Activated CD4-positive, alpha-beta T cell treated with anti-CD3 and anti-CD28 coated beads, Interleukin-2, Interleukin-6, amounts not matched to agents 100 ng/mL and 50 ng/mL, durations not matched to agents 16 hours and 8 hours (primary cell): ENCODE measurements at places on chromosomes 11 and 22.
A peak's percentile ranks its signal among the peaks of the same experiment; 100 is the strongest.

DNA sequence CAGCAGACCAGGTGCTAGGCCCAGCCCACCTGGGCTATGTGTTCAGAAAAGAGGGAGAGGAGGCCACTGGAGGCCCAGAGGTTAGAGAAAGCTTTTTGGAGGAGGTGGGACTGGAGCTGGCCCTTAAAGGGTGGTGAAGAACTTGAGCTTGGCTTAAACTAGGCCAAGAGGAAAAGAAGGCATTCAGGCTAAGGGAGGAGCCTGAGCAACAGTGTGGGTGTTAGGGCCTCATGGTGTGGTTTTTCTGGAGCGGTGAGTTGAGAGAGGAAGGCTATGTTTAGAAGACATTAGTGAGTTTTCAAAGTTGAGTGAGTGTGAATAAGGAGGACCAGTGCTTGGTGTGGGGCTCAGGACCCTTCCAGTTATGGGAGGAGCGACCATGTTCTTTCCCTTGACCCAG is 6.2 kb downstream of the TAF6L start:
- DNase-seq: no peak

- no peak for DNase-seq
Measured at GRCh38 chr11:124394408-124394807, 4.4 kb downstream of the OR8B3 start.

DNA sequence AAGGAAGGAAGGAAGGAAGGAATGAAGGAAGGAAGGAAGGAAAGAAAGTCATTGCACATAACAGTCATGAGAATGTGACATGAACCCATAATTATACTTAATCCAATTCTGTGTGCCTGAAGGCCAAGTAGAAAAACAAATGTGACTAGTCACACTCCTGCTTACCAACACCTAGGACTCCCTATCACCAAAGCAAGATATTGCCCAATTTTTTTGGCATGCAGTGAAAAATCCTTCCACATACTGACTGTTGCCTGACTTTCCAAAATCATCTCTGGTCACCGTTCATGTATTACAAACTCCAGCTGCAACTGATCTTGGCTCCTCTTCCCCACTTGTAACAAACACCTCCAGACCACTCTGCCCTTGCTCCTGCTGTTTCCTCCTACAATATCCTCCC is 516.8 kb downstream of the OPCML start:
- no peak for DNase-seq

DNA sequence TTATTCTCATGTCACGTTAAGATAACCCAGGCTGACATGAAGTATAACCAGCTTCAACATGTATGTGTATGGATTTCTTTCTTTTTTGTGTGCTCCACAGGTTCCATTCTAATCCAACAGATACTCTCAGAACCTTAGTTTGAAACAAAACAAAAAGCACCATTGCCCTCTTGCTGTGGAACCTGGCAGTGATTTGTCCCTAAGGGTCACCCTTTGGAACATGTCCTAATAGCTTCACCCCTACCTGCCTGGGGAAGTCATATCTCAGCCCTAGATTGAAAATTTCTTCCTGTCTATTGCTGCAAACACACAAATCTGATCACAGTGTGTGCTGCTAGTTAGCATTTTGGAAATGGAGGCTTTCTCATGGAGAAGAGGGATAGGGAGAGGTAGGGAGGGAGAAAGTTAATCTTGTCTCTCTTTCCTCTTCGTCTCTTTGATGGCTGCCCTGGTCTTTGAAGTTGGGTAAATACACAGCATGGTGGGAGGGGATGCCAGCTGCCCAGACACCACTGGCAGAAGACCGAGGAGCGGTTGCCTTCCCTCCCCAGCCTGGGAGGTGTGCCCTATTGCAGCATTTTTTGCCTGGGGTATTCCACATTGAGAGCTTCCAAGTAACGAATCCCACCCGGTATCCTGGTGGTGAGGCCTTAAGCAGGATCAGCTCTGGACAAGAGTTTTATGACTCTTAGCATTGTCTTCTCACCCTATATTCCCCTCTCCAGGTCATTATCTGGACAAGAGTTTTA is 11.6 kb upstream of the CADM1 start:
- DNase-seq: no peak

DNA sequence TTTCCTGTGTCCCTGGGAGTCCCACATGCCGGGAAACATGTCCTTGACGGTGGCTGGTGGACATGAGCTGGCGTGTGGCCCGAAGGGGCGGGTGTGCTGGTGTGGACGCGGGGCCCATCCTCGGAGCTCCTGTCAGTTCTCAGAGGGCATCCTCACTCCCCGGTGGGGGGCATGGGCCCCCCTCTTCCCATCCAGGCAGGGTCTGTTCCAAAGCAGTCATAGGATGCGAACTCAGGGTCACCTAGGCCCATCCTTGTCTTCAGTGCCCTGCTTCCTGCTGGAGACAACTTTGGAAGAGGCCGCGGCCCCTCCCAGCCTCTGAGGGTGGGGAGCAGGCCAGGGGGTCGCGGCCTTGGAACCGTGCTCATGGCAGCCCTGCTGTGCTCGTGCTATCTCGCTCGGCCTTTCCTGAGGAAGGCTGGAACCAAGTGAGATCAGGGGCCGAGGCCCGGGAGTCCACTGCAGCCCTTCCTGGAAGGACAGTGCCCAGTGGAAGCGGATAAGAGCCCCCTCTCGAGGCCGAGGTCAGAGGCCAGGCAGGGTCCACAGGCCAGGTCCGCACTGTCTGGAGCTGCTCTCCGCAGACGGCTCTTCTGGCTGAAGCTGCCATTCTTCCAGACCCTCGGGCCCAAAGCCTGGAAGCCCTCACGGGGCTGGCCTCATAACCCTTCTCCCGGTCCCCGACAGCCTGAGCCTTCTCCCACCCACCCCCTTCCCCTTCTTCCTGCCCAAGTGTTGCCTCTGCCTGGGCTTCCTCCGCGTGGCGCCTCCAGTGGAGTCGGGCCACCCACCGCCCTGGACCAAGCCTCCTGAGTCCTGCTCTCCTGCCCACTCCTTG is 8.7 kb downstream of the GRK2 start:
- no peak for DNase-seq

- DNase-seq: no peak
Measured at GRCh38 chr11:17601676-17602075, 54.6 kb downstream of the OTOG start.

DNA sequence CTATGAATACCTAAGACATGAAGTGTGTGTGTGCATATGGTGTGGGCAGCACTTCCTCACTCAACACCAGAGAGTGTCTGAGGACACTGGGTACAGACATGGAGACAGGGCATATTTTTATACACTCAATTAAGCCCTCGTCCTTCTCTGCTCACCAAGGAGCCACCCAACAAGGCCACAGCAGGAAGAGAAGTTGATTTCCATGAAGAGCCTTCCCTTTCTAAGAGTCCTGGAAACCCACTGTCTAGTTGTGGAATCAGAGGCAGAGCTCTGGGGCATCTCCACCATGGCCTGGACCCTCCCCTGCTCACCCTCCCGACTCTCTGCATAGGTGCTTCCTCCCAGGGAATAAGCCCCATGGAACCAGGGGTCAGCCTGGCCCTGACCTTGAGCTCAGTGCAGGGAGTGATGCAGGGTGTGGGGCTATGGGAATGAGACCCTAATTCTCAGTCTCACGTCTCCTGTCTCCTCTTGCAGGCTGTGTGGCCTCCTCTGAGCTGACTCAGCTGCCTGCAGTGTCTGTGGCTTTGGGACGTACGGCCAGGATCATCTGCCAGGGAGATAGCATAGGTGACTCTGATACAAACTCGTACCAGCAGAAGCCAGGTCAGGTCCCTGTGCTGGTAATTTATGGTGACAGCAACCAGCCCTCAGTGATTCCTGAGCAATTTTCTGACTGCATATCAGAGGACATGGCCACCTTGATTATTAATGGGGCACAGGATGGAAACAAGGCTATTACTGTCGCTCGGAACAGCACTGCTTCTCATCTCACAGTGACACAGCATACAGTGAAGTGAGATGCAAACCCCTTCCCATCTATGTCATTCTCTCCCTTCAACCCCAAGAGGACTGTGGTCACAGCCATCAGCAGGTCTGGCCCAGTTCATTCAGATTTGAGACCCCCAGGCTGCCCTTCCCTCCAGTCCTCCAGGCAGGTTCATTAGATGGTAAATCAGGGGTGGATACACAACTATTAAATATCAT is 14.6 kb upstream of the IGLL5 start:
- no peak for DNase-seq

DNA sequence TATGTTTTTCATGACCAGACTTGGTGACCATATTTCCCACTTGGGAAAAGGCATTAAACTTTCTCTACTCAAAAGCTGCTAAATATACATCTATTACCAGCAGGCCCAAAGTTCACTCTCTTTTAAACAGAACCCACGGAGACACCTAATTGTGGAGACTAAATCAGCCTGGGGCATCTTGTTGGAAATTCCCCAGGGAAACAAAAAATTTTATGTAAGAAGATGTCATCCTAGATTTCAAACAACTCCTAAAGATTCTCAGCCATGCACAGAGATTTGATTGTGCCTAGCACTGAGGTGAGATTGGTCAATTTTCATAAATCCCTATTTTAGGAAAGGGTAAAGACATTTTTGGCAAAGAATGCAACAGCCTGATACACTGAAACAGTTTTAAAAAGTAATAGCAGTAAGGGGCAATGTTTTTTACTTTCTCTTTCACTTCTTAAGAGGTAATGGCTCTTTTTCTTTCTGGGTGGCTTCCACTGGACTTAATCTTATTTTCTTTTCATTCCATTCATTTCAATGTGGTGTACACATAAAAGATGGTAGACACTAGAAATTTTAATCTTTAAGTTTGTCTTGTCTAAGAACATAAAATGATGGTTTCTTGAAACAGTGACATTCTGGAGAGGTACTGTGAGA is 9.6 kb downstream of the OR52N2 start:
- no peak for DNase-seq

DNA sequence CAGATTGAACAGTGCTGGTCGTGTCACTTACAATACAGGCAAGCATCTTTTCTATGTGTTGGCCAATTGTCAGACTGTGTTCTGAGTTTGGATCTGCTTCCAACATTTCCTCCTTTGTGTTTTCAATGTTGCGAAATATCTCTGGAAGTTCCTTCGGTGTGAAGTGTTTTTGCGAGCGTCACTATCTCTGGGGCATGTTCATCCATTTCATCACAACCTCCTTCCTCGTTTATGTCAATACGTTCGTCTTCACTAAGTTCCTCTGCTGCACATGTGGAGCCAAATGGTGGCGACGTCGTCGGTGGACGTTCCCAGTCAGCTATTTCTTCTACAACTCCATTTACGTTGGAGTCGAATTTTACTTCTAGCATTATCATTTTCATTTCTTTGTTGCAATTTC is 100.2 kb upstream of the LMO1 start:
- DNase-seq: no peak

GRCh38 chr22:44014241-44014640 is 9.9 kb upstream of the PARVB start:
- no peak for DNase-seq

GRCh38 chr22:40612291-40612751 is 24.2 kb downstream of the MRTFA start:
- no peak for DNase-seq

- DNase-seq: no peak
Measured at GRCh38 chr11:88202498-88202897, 27.3 kb upstream of the RAB38 start.

DNA sequence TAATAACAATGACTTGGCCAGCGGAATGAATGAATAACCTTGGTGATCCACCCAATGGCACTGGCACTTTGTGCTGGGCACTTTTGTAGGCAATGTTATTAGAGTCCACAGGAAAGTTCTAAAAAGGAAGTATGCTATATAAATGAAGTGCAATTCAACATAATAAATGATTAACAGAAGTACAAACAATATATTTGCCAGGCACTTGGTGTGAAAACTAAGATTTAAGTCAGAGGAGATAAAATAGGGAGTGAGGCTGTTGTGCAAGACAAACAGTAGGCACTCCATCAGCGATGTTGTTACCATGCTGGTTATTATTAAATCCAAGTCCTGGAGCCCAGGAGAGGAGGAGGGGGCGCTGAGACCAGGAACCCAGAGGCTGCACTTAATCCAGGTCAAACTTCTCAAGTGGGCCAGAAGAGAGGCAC is 173.8 kb downstream of the LARGE1 start:
- no peak for DNase-seq

DNA sequence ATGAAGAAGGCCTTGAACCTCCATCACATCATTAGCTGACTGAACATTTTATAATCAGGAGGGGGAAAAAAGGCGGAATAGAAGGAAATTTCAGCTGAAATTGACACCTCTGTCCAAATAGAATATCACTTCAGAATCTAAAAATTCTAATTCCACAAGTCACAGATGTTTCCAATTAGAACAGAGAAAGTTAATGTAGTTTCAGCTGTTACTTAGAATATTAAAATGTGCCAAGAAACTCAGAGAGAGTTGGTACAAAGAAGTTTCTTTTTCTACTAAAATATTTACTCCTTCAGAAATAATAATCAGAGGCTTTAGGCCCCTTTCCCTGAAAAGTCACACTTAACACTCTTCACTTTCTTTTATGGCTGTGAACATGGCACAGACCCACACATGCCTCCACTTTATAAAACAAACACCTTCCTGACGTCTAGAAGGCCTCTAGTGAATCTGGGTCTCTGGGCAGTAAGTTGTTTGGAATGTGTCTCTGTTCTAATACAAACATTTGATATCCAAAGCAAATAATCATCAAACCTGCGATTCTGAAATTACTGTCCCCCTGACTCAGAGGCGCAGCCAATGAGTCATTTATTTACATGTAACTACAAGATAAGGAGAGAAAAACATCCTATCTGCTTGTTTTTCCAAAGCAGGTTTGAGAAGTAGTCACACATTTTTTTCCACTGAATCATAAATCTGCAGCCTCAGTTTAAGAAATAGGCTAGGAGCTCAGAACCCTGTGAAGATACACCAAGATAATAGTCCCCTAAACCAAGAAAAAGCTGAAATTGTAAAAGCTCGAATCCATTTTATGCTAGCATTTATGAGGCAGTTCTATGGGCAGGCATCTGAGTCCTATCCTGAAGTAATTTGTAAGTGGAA is 148.4 kb downstream of the ME3 start:
- peak; percentile 59 for DNase-seq

- DNase-seq: no peak
Measured at GRCh38 chr11:29480981-29481380, 535.8 kb downstream of the KCNA4 start.

DNA sequence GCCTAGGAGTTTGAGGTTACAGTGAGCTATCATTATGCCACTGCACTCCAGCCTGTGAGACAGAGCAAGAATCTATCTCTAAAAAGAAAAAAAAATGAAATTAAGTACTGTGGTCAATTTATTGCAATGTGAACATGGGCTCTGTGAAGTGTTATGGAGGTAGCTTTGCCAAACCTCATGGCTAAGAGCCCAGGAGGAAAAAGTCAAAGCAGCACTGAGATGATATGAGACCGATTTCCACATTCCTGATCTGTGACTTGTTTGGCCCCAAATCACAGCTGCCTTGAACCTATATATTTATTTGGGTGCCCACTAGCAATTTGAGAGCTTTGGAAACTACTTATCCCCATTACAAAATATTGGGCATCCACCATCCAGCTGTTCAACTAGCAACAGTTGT is 29.8 kb upstream of the TMEM135 start:
- DNase-seq: no peak

DNA sequence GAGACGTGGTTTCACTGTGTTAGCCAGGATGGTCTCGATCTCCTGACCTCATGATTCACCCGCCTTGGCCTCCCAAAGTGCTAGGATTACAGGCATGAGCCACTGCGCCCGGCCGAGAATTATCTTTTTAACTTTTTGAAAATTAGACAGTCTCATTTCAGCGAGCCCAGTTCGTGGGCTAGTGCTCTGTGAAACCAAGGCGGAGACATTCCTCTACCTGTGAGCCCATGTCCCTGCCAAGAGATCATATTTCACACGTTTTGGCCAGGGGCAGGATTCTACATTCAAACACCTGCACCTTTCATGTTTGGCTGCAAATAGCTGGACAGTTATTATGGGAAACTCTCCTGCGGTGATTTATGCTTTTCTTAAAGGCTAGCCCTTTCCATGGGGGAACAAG is 60.3 kb downstream of the IRAG1 start:
- no peak for DNase-seq

GRCh38 chr22:19571207-19571795 is 47.1 kb upstream of the CLDN5 start:
- DNase-seq: no peak
